NCI-H2081 treated with DMSO at 0.1 percent for 48 hours (cell line): ENCODE measurements at places on chromosomes 2 and 18.

GRCh38 chr2:235564884-235565530 lies 71.2 kb downstream of the AGAP1 start:
- no peak for DNase-seq

- DNase-seq: no peak
Observed at GRCh38 chr2:158586491-158586890, 129.7 kb downstream of the PKP4 start.

DNA sequence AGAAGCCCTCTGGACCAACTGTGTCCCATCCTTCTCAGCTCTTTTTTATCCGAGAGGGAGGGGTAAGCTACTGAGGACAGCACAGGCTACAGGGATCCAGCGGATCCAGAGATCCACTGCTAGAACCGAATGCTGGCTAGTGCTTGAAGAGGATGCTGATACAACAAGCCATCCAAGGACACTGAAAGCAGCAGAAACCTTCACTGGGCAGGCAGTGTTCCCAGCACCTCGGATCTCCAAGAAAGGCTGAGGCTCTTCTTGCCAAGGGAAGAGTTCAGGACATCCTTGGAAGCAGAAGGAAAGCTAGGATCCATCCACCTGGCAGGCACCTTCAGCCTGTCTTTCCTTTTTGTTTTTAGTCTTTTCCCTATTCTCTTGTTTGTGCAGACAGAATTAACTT lies 13.2 kb upstream of the FHOD3 start:
- DNase-seq: no peak

DNA sequence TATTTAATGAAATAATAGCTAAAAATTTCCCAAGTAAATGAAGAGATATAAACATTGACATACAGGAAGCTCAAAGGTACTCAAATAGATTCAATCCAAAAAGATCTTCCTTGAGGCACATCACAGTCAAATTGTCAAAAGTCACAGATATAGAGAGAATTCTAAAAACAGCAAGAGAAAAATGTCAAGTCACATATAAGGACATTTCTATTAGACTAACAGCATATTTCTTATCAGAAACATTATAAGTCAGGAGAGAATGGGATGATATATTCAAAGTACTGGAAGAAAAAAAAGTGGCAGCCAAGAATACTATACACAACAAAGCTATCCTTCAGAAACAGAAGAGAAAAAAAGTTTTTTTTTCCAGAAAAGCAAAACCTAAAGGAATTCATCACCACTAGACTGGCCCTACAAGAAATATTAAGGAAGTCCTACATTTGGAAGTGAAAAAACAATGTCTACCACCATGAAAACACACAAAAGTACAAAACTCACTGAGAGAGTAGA lies 21.1 kb upstream of the FABP1 start:
- no peak for DNase-seq

DNA sequence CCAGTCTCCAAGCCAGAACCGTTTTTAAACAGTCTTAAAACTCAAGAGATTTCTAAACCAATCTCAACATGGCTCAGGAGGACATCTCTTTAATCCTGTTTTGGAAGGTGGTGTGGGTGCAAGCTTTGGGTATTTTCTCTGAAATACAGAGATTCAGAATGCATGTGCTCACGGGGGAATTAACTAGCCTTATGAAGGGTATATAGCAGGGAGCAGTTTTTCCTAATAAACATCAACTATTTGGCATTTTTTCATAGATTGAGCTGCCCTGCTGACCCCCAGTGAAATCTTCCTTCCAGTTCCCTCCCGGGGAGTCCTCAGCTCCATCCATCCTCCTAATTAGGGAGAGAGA lies 122.6 kb downstream of the SMAD7 start:
- DNase-seq: no peak

DNA sequence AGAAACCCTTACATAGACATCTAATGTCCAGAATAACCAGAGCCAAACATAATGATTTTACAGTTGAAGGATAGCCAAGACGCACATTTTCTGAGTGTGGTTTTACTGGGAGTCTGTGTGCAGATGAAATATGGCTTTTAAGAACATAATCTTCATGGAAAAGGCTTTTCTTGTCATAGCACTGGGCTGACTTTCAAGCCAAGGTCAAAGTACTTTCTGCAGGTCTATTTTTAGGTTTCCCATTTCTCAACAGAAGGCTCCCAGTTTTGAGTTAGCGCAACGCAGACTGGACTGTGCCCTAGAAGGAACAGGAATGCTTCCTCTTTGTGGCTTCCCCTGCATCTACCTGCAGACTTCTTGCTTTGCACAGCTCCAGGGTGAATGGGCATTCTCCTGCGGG lies 92.3 kb upstream of the UPP2 start:
- DNase-seq: no peak
